CD4-positive, alpha-beta T cell (primary cell): ENCODE measurements at places on chromosomes 3 and 15.
A peak's percentile ranks its signal among the peaks of the same experiment; 100 is the strongest.

- DNase-seq: peak; percentile 36
Observed at GRCh38 chr15:67884514-67885174, 44.8 kb upstream of the RNU6-1 start.

DNA sequence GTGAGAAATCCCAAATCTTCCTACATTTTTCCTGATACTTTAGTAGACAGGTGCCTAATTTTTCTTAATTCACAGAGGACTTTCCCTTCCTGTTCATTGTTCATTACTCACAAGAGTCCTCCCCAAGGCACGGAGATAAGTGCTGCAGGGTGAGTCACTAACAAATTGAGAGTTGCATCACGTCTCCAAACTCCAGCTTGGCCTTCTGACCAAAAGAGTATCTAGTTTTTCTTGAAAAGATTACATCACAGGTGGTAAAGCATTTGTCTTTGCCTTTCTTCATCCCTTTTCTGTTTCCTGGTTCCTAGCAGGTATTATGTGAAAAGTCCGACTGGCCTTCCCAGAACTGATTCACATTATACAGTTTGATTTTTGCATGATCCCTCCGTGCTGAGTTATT, 24.9 kb upstream of the RASGRP1 start:
- DNase-seq: no peak

- DNase-seq: no peak
Observed at GRCh38 chr15:76312540-76313174, 1.4 kb upstream of the ETFA start.

DNA sequence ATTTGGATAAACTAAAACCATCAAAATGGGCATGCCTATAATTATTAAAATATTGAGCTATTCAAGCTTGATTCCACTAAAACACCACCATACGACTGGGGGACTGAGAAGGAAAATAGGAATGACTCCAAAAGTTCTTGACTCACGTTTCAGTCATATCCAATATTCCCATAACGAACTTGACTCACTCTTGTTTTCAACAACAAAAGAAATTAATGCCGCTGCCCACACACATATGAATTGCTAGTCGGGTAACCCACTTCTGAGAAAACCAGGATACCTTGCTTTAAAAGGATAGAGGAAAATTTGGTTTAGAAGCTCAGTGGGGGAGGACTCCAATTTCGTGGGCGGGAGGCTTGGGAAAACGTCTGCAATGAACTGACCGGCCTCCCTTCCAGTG, 5.2 kb downstream of the HTR3C start:
- DNase-seq: no peak

DNA sequence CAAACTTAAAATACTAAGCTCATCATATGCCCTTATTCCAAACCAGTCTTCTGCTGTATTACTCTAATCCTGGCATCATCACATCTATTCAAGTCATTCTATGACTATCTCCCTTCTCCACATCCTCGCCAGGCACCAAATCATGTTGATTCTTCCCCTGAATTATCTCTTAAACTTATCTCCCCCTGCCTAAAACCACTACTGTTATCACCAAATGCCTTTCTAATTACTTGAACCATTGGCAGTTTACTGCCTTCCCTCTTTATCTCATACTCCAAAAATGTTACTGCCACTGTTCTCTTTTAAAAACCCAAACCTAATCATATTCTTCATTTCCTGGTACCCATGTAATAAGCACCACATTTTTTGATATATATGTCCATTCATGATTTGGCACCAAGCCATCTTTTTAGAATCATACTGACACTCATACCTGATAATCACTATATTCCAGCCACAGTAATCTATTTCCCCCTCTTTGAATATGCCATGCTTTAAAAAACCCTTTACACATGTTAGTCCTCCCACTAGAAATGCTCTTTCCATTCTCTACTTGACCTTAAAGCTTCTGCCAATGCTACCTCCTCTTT, 126.8 kb downstream of the PEAK1 start:
- no peak for DNase-seq

DNA sequence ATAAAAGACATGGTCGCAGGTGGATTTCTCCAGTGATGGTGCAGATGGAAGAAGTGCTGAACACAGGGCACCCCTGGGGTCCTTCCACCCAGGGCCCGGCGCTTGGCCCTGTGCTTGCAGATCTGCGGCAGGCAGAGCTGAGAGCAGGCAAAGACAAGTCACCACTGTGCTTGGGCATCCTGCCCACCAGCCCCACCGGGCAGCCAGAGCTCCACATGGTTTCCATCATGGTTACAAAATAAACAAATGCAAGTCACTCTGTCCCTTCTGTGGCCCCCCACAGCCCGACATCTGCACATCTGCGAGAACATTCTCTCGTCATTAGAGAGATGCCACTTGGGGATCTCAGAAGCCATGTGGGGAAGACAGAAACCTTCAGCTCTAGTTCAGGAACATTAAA, 37.6 kb upstream of the SFMBT1 start:
- DNase-seq: no peak

DNA sequence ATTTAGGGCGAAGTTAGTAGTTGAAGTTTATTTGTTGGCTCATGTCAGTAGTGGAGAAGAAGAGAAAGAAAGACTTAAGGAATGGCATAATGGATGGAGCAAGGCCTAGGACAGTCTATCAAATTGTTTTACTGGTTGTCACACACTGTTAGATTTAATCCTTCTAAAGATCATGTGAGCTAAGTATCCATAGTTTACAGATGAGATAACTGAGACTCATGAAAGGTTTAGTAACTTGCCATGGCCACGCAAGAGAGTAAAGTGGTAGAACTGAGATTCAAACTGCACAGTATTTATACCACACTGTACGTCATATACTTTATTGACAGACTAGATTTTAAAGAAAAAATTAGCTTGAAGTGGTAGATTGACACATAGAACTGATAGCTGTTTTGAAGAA, 11.4 kb downstream of the SPRED1 start:
- no peak for DNase-seq

DNA sequence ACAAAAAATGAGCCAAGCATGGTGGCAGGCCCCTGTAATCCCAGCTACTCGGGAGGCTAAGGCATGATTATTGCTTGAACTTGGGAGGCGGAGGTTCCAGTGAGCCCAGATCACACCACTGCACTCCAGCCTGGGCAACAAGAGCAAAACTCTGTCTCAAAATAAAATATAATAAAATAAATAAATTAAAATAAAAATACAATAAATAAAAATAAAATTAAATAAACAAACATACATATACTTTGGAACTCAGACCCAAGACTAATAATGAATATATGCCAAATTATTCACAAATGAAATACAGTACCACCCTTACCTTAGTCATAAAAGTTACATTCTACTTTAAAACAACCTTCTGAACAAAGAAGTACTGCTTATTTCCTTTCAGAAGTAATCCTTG, 81.8 kb downstream of the SCAPER start:
- no peak for DNase-seq

DNA sequence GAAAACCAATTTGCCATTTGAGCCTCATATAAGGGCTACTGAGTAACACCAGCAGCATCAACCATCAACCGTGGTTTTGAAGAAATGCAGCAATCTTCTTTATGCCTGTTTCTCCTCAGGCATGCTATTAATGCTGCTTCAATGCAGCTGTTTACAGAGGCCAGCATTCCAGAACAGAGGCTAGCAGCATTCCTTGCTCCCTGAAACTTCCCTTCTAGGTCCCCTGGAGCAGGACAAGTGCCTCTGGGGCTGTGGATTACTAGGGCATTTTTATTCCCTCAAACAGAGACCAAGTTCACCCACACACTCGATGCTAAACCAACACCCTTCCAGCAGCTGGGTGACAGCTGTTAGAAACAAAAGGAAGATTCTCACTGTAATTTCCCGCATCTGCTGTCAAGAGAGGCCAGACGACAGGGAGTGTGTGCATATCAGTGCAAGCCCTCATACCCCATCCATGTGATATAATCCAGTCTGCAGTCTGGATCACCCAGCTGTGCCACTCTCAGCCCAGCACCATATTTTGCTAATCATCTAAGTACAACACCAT, 57.5 kb downstream of the HOMER2 start:
- DNase-seq: no peak

DNA sequence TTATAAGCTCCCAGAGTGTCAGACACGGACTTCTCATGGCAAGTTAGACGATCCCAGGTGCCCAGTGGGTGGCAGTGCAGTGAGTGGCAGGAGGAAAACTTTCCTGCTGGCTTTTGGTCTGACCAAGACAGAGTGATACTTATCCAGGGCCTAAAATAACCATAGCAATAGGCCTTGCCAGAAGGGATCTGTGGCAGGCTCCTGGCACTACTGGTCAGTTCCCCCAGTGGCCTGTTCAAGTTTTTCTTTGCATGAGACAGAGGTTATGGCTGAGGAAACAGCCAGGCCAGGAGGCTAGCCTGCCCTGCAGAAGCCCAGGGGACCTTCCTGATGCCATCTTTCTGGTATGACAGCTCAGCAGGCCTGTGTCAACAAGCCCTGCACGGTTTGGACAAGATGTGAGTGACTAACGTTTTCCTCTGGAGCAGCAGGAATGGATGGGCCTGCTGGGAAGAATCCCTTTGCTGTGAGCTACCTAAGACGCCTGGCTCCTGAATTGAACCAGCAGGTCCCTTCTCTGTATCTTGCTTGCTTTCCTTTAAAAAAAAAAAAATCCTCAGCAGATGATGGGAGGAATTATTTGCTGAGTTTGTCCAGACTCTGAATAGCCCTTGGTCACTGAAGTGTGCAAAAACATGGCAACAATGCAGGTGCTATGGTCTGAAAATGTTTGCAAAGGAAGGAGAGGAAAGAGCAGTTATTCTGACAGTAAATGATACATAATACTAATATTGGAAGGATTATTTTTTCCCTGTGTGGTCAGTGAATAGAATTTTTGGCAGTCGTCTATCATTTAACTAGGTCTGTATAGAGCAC, 18.0 kb downstream of the SCG5 start:
- no peak for DNase-seq

GRCh38 chr3:9153904-9154619, 95.4 kb downstream of the SRGAP3 start:
- no peak for DNase-seq

DNA sequence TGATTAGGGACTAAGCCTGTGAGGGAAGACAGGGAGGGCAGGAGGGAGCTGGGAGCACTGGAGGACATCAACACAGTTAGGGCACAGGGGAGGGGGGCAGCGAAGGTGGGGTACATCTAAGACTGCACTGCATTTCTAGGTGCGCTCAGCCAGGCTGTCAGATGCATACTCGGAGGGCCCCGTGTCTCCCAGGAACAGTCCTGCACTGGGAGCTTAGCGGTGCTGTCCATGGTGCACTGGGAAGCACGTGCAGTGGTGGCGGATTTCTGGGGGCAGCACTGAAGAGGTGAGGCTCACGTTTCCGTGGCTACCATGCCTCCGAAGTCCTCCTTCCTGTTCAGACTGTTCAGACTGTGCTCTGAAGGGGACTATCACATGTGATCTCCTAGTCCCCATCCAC, 54.4 kb downstream of the ROPN1B start:
- DNase-seq: no peak

GRCh38 chr3:149089395-149089794, 3.1 kb upstream of the HLTF start:
- no peak for DNase-seq

GRCh38 chr3:97613139-97613538, 151.4 kb upstream of the ARL6 start:
- DNase-seq: no peak
